COLO829 (cell line): ENCODE measurements at places on chromosomes 1 and 21.
A peak's percentile ranks its signal among the peaks of the same experiment; 100 is the strongest.

DNA sequence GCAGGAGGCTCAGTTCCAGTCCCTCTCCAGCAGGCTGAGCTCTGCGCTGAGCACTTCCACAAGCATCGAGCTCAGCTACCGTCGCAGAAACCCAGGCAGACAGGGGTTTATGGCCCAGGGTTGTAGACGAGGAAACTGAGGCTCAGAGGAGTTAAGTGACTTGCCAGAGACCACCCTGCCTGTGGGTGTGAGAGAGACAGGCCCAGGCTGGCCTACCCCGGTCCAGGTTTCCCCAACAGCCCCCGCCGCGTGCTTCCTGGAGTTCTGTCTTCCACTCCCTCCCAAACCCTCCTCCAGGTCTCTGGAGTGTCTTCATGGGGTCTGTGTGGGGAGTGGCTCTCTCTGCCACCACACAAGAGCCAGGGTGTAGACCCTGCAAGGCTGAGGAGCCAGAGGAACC is 615.9 kb downstream of the PTPRU start:
- DNase-seq: no peak

DNA sequence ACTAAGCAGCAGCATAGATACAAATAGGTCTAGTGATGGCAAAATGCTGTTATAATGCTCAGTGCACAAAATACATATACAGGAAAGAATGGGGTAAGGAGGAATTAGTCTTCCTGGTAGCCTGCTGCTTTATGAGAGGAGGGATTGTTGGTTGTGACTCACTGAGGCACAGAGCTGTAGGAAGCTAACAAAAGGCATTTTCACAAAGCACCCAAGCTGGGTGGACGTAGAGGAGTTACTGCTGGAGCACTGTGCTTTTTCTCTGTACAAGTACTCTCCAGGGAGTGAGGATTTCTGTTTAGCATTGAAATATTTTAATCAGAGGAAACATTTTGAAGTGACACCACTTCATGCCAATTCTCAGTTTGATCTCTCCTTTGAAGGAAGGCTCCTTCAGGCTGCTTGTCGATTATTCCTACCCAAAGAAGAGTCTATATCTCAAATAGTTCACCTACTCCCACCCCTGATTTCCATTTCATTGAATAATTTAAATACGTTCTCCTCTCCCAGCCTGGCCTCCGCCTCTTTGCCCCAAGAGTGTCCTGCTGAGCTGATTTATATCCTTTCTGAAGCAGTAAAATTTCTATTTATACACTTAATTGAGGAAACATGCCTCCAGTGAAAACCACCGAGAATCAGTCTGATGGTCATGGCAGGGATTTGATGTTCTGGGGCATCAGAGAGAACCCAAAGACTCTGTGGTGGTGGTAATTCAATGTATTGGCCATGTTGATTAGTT is 271.9 kb downstream of the HHAT start:
- peak; percentile 83 for DNase-seq

DNA sequence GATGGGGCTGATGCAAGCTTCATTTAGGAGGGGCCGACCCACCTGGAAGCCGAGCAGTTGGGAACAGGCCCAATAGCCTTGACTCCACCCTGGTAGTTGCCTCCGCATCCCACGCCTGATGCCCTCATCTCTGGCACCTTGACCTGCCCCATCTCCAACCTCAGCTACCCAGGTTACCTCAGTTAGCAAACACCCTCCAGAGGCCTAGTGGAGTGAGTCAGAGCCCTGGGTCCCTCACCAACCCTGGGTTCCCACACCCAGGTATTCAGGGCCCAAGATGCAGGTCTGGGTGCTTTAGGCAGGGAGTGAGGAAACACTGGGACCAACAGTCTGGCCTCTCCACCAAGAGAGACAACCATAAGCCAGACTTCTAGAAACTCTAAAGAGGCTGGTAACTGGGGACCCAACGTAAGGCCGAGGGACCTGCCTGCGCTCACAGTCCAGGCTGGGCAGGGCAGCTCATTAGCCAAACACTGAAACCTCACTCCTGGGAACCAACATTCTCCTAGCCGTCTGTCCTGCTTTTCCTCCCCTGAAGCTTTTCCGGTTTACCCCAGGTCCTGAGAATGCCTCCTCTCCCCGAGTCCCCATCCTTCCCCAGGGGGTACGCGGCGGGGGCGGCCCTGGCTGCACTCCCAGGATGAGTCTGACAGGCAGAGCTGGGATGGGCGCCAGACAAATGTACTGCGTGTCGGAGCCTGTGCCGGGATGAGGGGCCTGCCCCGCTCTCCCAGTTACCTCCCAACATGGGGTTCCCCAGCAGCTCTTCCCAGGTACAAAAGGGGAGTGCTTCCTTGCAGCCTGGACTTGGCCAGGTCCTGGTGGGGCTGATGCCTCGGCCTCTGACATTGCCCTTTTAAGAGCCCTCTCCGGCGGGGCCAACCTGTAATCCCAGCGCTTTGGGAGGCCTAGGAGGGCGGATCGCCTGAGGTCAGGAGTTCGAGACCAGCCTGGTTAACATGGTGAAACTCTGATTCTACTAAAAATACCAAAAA is 8.9 kb upstream of the CELSR2 start:
- DNase-seq: no peak

- no peak for DNase-seq
These were observed 14.6 kb upstream of the TRNP1 start for GRCh38 chr1:26978901-26979300.

DNA sequence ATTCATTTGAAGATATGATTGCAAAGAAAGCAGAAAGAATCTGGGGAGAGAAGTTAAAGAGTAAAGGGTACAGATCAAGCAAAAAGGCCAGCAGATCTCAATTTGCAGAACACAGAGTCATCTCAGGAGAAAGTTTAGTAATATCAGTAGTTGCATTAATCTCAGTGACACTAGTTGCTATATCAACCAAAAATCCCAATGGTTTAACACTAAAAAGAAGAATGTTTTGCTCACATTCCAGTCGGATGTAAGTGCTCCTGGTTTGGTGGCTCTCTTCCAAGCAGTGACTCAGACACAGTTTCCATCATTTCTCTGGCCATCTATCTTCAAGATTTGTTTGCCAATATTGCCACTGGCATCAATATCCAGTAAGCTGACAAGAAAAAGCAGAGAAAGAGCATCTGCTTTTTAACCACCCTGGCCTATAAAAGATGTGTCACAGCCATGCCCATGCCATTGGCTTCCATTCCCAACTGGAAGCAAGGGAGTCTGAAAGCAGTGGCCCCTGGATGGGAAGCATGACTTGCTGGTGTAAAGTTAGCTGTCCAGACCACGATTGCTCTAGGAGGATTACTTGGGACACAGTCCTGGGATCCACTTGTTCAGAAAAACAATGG is 45.5 kb upstream of the AIM2 start:
- no peak for DNase-seq

DNA sequence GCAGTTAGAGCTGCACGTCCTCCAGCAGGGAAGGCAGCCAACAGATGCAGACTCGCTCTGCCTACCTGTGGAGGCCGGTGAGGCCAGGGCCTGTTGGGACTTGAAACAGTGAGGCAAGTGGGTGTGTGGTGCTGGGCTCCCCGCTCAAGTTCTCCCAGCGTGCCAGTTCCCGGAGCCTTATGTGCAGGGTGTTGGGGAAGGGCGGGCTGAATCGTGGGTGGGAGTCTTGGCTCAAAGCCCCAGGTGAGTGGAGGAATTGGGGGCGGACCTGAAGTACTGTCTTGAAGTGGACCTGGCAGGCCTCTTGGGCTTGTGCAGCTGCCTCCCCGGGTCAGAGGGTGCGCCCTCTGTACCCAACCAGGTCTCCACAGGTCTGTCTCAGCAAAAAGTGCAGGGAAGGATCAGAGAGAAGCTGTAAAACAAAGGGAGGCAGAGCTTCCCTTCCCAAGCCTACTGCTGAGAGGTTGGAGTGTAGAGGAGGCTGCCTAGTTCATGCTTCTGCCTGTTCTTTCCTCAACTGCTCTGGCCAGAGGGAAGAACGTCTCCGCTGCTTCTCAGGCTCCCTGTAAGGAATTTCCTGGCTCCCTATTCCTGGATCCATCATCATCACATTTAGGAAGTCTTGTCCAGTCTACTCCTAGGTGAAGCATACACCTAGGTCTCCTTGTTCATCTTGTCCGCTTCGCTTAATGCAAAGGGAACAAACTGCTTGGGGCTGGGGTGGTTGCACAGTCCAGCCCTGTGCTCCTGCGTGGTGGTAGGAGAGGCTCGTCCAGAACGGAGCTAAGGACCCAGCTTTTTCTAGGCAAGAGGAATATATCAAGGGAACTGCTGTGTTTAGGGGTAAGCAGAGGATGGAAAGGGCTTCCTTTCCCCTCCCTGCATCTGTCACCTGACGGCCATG is 14.9 kb downstream of the UTP11 start:
- no peak for DNase-seq

DNA sequence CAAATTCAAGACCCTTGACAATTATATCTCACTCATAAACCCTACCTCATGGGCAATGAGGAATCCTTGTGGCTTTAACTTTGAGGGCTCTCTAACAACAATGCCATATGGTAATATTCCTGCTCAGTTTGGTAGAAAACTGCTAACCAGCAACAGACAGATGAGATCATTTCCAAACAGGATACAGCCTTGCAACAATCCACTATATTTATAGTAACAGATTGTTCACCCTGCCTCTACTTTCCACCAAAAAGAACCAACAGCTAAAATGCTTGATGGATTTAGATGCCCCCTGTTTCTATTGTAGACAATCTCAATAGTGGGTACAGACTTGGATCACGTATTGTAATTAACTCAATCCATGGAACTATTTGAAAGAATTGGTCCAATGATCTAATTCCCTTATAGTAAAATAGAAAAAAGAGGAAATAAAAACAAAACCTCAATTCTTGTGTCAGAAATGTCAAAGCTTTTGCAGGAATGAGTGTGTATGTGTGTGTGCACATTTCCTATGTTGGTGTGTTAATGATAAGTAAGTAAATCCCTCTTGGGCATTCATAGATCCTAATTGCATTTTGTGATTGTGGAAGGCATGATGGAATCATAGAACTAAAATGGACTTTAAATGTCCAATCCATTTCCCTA is 100.0 kb upstream of the EDEM3 start:
- DNase-seq: no peak

DNA sequence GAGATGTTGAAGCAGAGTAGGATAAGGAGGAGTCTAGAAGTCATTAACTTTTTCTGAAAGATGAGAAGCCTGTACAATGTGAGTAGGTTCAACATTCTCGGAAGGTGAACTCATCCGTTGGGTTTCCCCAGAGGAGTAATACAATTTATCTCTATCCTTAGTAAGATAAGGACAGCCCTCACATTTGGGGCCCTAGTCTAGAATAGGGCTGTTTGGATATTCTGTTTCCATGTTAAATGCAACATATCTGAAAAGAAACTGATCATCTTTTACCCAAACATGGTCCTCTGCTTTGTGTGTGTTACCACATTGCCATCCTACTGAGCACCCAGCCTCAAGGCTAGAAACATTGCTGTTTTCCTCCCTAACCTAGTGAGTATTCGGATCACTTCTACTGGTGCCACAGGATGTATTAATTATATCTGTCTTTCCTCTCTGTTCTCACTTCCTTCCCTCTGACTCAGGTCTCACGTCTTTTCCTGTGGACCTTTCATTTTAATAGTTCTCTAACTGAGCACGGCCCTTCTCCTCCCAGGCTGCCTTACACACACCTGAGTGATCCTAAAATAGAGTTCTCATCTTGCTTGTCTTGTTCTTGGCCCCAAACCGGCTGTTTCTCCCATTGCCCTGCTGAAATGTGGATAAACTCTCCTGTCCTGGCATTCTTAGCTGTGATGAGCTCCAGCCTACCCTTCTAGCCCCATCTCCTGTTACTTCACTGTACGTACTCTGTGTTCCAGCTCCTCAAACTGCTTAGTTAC is 91.7 kb downstream of the CDC14A start:
- DNase-seq: no peak

DNA sequence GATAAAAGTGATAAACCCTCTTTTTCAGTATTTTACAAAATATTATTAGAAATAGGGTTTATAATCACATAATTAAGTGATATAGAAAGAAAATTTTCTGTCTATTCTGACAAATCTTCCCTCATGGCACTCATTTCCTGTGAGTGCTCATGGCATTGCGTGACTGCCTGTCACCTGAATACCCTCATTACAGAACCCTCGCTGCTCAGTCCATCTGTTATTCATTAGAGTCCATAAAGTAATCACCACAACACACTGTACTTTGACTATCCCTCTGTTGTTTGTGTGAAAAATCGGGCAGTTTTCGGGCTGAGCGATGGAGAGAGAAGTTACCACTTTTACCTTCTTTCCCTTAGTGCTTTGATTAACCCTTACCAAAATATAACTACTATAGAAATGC is 100.4 kb upstream of the BRINP3 start:
- peak; percentile 23 for DNase-seq

DNA sequence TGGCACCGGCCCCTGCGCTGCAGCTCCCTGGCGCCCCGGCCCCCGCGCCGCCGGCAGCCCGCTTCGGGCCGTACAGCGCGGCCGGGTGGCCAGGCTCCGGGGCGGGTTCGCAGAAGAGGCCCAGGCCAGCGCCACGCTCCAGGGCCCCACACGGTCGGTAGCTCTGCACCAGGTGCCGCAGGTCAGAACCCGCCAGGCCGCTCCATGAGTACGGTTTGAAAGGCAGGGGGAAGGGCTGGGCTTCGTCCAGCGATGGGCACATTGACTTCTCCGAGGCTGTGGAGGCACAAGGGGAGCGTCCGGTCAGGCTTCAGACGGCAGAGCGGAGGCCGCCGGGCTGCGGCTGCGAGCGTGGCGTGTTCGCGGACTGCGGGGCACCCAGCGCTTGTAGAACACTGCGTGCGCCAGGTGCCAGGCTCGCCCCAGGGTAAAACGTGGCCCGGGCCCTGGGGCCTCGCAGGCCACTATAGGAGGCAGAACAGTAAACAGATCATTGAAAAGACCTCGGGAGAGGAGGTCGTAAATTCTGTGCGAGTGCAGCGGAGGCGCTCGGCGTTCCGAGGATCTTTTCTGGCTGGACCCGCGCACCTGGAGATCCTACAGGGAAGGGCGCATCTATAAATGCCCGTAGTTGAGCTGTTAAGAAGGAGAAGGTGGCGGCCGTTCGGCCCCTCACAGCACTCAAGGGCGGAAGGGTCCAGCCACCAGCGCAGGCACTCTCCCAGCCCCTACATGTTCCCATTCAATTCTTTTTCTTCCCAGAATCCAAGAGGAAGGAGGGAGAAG is 5.7 kb downstream of the GFI1 start:
- no peak for DNase-seq

- DNase-seq: no peak
These were observed 30.7 kb downstream of the CD58 start for GRCh38 chr1:116540088-116540487.

GRCh38 chr1:213369465-213369864 is 318.4 kb downstream of the RPS6KC1 start:
- DNase-seq: no peak

DNA sequence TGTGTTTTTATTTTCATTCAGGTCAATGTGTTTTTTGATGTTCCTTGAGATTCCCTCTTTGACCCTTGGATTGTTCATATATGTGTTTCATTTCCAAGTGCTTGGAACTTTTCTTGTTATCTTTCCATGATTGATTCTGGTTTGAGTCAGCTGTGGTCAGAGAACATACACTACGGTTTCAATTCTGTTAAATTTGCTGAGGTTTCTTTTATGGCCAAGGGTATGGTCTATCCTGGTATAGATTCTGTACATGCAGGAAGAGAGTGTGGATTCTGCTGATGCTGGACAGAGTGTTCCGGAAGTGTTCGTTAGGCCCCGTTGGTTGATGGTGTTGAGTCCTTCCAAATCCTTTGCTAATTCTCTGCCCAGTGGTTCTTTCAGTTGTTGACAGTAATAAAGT is 98.5 kb upstream of the COL6A1 start:
- no peak for DNase-seq

- DNase-seq: no peak
These were observed 72.5 kb downstream of the KCNT2 start for GRCh38 chr1:196535727-196536126.
